GM04504 (cell line): ENCODE measurements at places on chromosomes 4 and X.
A peak's percentile ranks its signal among the peaks of the same experiment; 100 is the strongest.

DNA sequence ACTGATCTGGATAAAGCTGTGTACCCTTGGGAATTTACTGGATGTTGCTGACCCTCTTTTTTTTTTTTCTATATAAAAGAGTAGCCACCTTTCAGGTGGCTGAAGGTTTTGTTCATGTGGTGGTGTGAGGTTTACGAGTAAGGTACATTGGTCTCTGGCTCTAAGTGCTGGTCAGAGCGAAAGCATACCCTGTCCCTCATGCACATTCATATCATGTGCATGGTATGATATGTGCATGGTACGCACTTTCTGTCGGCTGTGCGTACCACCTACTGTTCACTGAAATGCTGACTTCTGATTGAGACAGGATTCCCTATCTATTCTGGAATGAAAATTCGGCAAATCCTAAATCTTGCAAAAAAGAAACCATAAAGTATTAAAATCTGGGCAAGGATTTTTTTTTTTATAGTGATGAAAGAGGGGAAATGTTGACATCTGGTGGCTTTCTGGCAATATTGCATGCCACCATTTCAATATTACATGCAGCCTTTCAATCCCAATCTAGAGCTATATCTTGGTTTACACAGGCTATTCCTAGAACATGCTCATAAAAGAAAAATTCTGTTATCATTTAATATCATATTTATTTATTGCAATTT, 32.8 kb downstream of the FAM149A start:
- no peak for DNase-seq

DNA sequence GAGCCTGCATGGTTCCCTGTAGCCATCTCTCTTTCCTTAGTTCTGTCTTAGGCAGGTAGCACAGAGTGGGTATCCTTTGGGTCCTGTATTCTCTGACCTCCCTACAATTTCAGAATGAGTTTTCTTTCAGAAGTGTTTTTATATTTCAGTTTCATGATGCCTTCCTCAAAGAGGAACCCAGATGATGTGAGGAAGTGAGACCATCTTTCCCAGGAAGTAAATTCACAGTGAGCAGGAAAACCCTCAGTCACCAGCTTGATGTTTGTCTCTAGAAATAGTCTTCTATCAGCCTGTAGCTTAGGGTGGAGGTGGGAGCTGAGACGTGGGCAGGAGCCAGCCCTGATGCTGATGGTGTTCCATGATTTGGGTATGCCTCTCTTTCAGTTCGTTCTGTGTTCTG, 16.9 kb downstream of the PLAC1 start:
- no peak for DNase-seq

DNA sequence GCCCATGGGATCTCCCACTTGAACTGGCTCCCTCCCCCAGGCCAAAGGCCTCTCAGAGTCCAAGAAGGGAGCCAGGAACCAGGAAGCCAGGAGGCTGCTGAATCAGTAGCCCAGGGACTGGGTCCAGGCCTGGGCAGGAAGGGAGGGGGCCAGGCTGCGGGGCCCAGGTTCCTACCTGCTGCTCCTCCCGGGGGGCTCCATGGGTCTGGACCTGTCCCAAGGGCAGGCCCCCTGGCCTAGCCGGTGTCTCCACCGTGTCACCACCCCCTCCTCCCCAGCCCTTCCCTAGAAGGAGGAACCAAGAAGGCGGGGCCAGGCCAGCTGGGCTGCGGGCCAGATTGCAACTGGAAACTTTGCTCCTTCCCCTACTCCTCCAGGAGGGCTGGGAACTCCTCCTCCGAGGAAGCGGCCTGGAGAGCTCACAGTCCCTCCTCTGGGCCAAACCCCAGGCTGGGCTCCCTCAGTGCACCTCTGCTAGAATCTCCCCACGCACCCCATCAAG, at the start of gene IQSEC2:
TSS of gene IQSEC2 (minus strand) at position 264 of the 502 bp plus-strand sequence.
- peak; percentile 62 for DNase-seq

GRCh38 chr4:94722748-94723147, 35.0 kb upstream of the BMPR1B start:
- DNase-seq = no peak

DNA sequence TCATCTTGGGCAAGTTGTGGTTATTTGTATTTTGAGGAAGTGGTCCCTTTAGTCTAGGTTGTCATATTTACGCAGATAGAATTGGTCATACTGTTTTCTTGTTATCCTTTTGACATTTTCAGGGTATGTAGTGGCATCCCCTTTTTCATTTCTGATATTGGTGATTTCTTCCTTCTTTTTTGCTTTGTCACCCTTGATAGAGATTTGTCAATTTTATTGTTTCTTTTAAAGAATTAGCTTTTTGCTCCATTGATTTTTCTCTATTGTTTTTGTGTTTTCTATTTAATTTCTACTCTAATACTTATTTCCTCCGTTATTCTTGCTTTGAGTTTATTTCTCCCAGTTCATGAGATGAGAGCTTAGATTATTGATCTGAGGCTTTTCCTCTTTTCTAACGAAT, 87.7 kb downstream of the CPEB2 start:
- no peak for DNase-seq

GRCh38 chr4:138796761-138797160, 218.8 kb upstream of the NOCT start:
- DNase-seq = no peak

DNA sequence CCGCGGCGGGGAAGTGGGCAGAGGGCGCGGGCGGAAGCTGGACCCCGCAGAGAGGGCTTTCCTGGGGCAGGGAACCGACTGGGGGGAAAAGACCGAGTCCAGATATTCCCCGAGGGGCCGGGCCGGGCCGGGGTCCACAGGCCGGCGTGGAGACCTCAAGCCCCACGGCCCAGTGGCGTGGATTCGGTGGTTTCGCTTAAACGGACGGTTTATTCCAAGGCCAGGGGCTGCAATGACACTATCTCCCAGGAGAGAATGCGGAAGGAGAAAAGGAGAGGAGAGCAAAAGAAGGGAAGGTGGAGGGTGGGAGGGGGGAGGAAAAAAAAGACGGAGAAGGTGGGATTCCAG, 10.8 kb downstream of the ARX start:
- DNase-seq = no peak

- DNase-seq = no peak
Measured at GRCh38 chrX:155998116-155998515, 620 bp downstream of the IL9R start.

DNA sequence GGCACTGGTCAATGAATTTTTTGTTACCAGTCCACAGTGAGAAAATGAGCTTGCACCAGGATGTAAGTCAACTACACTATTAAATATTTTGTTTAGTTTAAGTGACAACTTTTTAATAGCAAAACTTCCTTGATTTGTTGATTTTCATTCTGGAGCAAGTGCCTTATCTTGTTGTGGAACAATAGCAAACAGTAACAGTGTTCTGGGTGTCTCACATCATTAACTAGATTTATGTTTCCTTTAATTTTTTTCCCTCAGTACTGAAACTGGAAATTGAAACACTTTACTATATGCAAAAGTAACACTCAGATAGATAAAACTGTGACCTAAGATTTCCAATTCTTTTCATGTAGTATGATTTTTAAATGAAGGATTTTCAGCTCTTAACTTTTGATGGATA, 80.1 kb downstream of the GALNT7 start:
- no peak for DNase-seq

- DNase-seq = no peak
Measured at GRCh38 chr4:12118651-12119213, 690.0 kb upstream of the HS3ST1 start.

DNA sequence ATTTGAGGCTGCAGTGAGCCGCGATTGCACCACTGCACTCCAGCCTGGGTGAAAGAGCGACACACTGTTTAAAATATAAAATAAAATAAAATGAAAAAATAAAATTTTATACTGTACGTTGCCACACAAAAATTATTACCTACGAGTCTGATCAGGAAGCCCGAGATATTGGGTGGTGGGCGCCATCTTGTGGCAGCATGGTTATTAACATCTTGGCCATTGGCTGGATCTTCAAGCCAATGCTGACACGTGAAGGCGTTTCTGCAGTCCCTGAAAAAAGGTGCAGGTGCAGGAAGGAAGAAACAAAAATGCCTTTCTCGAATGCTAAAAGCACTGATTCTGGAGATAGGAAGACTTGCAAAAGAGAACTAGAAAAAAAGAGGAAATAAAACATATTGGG, 4.9 kb upstream of the TLR8 start:
- peak; percentile 7 for DNase-seq

- no peak for DNase-seq
Measured at GRCh38 chr4:39770471-39770870, 72.5 kb downstream of the UBE2K start.

DNA sequence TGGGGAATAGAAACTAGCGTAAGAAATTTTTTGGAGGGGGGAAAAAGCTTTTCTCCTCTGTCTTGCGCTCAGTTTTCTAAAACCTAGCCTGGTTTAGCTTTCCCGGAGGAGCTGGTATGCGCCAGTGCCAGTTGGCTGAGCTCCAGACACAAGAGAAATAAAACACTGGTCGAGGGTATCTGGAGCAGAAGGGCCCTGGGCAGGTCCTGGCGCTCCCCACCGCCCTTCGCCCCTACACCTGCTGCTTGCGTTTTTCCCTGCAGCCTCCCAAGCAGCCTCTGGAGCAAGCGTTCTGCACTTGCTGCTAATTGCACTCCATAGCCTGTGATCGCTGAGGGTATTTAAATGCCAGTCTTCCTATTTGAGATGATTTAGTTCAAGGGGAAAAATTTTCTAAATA, 816 bp downstream of the EREG start:
- DNase-seq = no peak

GRCh38 chr4:271492-272103, 33.7 kb downstream of the ZNF732 start:
- DNase-seq = no peak

GRCh38 chr4:114205261-114205660, 225.8 kb upstream of the ARSJ start:
- DNase-seq = no peak

- no peak for DNase-seq
Measured at GRCh38 chrX:16999275-16999674, 52.8 kb downstream of the REPS2 start.

DNA sequence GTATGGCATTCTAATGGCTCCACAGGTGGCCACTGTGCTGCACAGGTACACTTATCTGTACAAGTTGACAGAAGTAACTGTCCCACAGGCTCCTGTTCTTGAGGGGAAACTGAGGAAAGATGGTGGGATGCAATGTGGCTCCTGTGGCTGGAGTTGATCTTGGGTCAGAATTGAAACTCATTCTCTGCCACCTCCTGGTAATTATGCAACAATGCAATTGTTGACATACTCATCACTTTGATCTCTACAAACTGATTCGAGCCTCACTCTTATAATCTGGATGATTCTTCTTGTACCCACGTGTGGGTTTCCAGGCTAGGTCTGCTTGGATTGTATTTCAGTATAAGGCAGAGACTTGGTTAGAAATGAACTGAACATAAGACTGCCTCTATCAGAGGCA, 148.8 kb downstream of the CCNG2 start:
- no peak for DNase-seq
